ENCODE measurements at places on chromosomes 7 and 10.

DNA sequence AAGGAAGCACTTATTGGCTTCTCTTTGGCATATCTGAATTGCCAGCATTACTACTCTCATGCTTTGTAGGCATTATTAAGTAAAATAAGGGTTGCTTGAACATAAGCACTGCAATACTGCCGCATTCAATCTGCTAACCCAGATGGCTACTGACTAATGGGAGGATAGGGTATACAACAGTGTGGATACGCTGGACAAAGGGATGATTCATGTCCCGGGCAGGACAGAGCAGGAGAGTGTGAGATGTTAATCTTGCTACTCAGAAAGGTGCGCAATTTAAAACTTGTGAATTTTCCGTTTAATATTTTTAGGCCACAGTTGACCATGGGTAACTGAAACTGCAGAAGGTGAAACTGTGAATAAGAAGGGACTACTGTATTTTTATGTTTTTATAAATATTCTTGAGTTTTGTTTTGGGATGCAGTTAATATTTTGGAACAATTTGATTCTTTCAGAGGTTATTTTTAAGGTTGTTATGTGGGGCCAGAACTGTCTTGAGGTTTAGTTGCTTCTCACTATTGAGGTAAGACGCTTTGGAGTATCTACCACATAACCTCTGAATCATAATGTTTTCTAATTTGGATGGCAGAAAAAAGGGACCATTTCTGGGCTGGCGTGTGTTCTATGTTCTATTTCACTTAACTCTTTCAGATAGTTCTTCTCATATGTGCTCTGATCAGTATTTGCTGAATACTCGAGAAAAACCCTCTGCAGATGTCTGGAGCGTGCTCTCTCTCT is 75.7 kb upstream of the SYPL1 start:
- no peak for DNase-seq

GRCh38 chr7:134427896-134428295 is 31.0 kb downstream of the AKR1B1 start:
- no peak for DNase-seq

DNA sequence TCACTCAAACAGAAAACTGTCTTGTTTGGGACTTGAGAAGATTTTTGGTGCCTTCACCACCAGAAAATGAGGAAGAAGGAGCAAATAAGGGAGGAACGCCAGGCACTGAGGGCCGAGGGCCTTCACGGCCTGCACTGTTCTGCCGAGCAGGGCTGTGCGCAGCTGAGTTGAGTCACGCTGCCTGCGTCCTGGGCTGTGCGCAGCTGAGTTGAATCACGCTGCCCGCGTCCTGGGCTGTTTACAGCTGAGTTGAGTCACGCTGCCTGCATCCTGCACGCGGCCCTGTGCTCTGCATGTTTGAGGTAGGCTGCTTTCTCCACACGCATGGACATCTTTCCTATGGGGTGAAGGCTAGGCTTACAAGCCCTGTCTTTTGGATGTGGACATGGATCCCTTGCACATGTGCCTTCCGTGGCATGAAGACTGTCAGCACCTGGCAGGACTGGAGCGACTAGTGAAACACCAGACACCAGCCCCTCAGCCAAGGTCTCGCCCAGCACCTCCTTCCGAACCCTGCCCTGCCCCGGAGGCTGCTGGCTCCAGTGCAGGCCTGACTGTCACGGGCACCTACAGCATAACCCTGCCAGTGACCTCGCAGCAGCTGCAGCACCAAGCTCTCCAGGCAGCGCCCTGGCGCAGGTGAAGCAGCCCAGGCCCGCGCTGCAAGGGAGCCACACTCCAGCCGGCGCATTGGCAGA is 96.7 kb downstream of the HTR5A start:
- no peak for DNase-seq

DNA sequence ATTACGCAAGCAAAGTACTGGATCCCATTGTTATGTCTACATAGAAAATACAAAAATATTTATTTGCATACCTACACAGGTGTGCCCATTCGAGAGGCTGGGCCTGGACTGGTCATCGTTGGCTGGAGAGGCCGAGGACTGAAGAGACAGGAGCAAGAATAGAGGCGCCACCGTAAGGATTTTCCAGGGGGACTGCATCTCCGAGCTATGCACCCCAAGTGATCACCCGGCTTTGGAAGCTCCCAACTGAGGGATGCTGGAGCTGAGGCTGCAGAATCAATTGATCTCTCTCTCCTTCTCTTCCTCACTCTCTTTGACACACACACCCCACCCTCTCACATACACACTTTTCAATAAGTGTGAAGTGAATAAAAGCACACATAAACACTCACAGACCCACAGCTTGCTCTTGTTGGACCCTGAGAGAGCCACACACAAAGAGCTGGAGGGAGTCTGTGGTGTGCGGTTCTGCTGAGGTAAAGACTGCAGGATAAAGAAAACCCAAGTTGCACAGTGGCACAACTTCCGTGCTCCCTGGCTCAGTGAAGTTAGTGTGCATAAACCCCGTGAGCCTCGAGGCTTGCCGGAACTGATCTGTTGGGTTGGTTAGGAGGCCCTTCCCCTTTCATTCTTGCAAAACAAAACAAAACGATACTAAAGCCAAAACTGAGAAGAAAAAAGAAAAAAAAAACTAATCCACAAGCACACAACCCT is at the start of gene AOAH:
Gene AOAH (minus strand): TSS at position 544 of the 714 bp plus-strand sequence. CDS start 346 bp downstream, at position 198.
- DNase-seq = no peak

DNA sequence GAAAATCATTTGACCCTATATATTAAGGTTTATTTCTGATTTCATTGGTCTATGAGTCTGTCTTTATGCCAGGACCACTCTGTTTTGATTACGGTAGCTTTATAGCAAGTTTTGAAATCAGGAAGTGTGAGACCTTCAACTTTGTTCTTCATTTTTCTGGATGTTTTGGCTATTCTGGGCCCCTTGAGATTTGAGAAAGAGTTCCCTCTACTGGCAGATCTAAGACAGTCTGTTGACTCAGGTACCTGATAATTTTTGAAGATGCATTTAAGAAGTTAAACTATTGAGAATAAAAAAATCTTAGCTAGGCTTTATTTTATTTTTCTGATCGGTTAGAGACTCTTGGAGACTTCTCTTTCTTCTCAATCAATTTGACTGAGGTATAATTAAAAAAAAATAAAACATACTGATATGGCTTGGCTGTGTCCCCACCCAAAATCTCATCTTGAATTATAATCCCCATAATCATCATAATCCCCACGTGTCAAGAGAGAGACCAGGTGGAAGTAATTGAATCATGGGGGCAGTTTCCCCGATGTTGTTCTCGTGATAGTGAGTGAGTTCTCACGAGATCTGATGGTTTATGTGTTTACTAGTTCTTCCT is 209.2 kb downstream of the SNX10 start:
- no peak for DNase-seq

GRCh38 chr7:76268376-76268775 is 34.1 kb upstream of the HSPB1 start:
- no peak for DNase-seq

DNA sequence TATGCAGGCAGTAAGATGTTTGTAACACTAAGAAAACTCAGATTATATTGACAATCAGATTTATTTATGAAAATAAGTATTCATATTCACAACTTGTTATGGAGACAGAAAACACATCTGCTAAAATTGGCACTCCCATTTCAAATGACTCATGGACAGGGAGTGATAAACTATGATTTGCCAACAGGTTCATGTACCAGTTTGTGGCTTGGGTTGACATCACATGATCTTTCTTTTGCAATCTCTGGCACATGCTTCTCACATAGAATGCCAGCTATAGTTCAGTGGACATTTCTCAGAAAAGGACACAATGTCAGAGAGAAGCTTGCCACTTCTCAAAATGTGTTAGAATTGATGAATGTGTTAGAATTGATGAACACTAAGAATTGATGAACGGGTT is 663.2 kb upstream of the ANKRD30A start:
- DNase-seq = no peak

- DNase-seq = peak; percentile 90
Measured at GRCh38 chr10:130190055-130190736, 54.0 kb downstream of the GLRX3 start.

DNA sequence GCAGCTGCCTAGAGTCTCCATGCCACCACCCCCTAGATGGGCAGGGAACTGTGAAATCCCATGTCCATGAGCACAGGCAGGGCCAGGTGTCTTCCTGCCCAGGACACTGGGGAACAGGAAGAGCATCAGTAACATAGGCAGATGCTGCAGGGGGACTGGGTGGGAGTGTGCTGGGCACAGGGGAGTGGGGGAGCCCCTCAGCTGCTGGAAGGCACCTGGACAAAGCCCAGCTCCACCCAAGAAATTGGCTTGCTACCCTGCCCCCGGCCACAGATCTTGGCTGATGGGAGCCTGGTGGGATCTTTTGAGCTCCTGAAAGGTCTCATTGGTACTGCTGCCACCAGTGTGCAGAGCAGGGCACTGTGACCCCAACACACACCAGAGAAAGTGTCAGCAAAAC is 66.7 kb downstream of the TCERG1L start:
- no peak for DNase-seq

DNA sequence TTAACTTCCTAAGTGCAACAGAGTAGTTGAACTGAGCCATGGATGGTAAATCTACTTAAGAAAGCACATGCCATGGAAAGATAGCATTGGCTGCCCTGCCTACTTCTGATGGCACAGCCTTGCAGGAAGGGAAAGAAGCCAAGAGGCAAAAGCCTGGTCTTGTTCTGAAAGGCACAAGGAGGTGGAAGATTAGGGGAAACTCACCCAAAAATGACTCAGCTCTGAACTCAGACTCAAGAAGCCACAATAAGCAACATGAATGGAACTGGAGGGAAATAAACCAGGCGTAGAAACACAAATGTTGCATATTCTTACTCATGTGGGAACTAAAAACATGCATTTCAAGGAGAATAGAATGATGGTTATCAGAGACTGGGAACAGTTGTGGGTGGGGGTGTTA is 20.8 kb upstream of the ALOX5 start:
- no peak for DNase-seq

GRCh38 chr10:89330537-89331212 is 2.9 kb downstream of the IFIT3 start:
- DNase-seq = no peak

DNA sequence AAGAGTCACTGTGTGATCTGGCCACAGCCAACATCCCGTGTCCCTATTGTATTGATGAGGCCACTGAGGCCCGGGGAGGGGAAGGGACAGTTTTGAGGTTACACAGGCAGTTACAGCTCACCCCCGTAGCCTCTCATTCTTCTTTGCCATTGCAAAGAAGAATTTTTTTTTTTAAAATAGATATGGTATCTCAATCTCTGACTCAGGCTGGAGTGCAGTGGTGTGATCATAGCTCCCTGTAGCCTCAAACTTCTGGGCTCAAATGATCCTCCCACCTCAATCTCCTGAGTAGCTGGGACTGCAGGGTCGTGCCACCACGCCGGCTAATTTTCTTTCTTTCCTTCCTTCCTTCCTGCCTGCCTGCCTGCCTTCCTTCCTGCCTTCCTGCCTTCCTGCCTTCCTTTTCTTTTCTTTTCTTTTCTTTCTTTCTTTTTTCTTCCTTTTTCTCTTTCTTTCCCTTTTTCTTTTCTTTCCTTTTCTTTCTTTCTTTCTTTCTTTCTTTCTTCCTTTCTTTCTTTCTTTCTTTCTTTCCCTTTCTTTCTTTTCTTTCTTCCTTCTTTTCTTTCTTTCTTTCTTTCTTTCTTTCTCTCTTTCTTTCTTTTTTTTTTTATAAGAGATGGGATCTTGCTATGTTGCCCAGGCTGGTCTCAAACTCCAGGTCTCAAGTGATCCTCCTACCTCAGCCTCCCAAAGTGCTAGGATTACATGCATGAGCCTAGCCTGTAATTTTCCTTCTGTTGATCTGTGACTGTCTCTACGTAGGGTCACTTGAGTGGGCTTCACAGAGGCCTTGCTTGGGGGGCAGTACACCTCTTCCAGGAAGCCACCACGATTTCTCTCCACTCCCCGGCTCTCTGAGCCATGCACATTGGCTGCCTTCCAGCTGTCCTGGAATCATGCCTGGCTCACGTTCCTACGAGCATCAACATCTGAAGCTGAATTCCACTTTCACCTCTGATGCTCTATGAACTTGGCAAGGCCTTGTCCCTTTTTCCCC is 31.3 kb downstream of the TMEM270 start:
- DNase-seq = peak; percentile 43

DNA sequence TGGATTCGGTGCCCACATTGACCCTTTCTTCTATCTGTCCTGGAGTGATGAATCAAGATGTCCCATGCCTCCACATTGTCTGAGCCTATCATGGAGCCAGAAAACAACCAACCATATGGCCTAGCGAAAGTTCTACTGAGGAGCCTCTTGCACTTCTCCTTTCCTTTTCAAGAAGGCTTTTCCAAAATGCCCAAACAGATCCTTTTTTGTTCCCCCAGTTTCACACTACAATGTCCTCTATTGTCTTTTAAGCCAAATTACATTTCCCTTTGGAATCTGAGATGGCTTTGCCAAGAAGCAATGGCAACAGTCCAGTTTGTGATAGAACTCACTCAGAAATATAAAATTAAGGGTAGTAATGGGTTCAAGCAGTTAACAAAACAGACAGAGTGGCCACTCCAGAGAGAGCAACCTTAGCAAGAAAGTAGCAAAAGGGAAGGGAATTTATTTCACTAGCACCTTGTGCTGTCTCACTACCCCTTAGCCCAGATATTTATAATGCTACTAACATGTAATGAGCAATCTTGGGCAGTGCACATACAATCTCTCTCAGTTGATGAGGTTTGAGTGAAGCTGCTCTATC is 194.6 kb upstream of the PDE1C start:
- no peak for DNase-seq

DNA sequence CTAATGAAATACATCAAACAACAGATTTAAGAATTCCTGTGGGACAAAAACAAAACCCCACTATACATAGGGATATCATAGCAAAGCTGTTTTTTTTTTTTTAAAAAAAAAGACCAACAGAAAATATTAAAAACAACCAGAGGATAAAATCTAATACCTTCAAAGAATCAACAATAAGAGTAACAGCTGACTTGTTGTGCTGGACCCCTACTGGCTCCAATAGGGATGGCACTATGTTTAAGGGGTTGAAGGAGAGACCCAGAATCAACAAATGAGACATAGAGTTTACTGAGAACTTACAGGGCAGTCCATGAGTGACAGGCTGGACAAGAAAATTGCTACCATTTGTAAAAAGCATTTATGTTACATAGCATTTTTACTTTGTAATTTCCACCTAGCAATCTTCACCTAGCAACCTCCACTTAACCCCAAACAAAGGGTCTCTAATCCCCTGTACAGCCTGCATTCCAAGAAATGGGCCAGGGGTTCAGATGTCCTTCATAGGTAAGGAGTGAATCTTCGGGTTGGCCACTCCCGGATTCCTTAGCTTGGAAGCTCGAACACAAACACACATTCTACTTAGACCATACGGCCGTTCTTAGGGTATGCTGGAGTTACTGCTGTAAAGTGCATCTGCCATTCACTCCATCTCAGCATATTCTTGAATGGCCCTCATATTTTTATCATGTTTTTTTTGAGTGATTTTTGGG is 25.8 kb downstream of the ASZ1 start:
- no peak for DNase-seq

Data from left hindlimb (tissue), 1 donor.